ENCODE measurements at places on chromosomes 5 and 9.
A peak's percentile ranks its signal among the peaks of the same experiment; 100 is the strongest.

- peak; percentile 18 for DNase-seq
- H3K27me3 ChIP-seq, result no peaks in the 10 kb centered on the region
- no peak overlapping the region for H3K4me3 ChIP-seq
- no peak overlapping the region for H3K27ac ChIP-seq
- H3K36me3 ChIP-seq, result no peaks in the 10 kb centered on the region
Observed at GRCh38 chr5:1763548-1763911, 36.1 kb downstream of the MRPL36 start.

GRCh38 chr5:180197016-180197702 is 11.9 kb downstream of the RASGEF1C start:
- H3K4me3 ChIP-seq, result no peak overlapping the region
- DNase-seq, result no peak
- H3K27me3 ChIP-seq, result no peaks in the 10 kb centered on the region
- H3K36me3 ChIP-seq, result no peaks in the 10 kb centered on the region

DNA sequence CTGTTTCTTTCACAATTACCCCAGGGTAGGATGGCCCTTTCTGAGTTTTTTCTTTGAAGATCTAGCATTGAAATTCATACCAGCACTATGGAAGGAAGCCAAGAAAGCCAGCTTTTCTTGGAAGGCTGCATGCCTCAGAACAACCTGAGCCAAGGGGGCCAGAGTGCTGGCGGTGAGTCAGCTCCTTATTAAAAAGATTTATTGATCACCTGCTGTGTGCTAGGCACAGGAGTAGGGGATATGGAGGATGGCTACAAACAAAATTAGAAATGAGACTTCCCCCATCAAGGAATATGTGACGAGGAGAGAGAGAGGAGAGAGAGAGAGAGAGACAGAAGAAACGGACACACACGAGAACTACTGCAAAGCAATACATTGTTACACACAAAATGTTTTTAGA is 184.6 kb upstream of the PUM3 start:
- no peak overlapping the region for H3K27ac ChIP-seq
- no peak for DNase-seq
- H3K36me3 ChIP-seq, result no peaks in the 10 kb centered on the region
- no peak overlapping the region for H3K4me3 ChIP-seq
- no peaks in the 10 kb centered on the region for H3K4me1 ChIP-seq

DNA sequence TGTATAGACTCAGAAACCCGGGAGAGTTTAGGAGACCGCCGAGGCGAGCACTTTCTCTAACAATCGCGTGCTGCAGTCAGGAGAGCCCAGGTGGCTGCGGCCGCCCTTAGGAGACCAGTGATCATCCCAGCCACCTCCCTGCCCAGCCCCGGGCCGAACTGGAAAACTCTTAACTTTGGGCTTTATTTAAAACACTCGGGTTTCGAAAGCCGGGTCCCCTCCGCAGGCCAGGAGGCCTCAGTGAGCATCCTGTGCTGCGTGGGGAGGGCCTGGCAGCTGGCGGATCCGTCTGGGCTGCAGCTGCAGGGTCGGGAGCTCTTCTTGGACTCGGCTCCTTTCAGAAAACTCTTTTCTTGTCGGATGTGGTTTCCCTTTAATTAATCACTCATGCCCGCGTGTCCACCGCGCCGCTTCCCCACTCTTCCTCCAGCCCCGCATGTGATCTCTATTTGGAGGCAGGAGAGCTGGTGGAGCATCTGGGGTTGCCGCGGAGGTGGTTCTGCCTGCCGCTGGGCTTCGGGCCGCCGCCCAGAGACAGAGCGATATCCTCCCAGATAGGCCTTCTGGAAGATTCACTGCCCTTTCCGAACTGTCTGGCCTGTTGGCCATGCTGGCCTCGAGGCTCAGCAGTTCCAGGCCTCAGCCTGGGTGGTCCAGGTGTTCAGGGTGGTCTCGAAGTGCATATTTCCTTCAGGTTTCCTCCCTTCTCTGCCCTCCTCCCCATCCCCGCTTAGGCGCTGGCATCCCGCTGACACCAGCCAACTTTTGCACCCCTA is 59.5 kb downstream of the TMEM174 start:
- H3K4me1 ChIP-seq, result peaks cover 33% of the 10 kb centered on the region
- DNase-seq, result no peak
- no peak overlapping the region for H3K4me3 ChIP-seq
- H3K27ac ChIP-seq, result no peak overlapping the region

GRCh38 chr5:179779826-179780225 is 14.0 kb upstream of the LTC4S start:
- H3K36me3 ChIP-seq, result peaks cover 30% of the 10 kb centered on the region
- H3K4me1 ChIP-seq, result peaks cover 20% of the 10 kb centered on the region
- no peak overlapping the region for H3K27ac ChIP-seq
- no peak for DNase-seq
- H3K4me3 ChIP-seq, result no peak overlapping the region
- no peaks in the 10 kb centered on the region for H3K27me3 ChIP-seq

DNA sequence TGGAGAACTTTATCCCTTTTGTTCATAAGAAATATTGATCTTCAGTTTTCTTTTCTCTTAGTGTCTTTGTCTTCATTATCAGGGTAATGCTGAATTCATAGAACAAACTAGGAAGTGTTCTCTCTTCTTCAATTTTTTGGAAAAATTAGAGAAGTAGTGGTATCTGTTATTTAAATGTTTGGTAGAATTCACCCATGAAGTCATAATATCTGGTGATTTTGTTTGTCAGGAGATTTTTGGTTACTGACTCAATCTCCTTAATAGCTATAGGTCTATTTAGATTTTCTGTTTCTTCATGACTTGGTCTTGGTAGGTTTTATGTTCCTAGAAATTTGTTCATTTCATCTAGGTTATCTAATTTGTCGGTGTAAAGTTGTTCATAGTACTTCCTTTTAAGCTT is 45.4 kb upstream of the STARD4 start:
- H3K4me3 ChIP-seq, result no peak overlapping the region
- H3K27ac ChIP-seq, result no peak overlapping the region

DNA sequence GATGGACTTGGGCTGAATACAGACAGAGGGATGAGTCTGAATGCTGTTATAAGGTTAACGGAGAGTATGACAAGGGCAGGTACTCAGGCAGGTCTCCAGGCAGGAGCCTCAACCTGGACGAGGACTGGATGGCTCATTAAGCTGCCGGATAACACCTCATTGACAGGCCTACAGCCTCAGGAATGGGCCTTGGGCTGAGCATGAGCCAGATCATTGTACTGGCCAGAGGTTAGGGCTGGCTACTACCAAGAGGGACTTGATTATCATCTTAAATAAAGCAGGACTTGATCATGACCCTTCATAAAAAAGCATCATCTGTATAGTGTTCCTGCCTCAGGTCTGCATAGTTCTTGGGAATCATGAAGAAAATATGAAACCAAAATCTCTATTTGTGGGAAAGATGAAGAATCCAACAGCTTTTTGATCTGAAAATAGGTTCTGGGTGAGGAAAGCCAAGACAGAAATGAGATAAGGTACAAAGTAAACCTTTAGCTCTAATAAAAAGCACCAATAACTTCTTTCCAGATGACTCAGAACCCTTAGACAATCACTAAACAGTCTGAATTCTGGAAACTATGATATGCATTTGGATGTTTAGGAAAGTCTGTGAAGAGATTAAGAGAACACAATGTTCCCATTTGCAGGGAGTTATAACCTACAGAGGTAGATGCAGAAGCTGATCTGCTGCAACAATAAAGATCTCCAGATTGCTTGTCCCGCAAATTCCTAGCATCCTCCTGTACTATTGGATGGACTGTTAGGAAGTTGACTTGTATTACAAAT is 343.1 kb downstream of the CTNND2 start:
- DNase-seq, result peak; percentile 58
- no peaks in the 10 kb centered on the region for H3K36me3 ChIP-seq
- no peaks in the 10 kb centered on the region for H3K4me1 ChIP-seq
- no peak overlapping the region for H3K27ac ChIP-seq
- no peaks in the 10 kb centered on the region for H3K27me3 ChIP-seq

DNA sequence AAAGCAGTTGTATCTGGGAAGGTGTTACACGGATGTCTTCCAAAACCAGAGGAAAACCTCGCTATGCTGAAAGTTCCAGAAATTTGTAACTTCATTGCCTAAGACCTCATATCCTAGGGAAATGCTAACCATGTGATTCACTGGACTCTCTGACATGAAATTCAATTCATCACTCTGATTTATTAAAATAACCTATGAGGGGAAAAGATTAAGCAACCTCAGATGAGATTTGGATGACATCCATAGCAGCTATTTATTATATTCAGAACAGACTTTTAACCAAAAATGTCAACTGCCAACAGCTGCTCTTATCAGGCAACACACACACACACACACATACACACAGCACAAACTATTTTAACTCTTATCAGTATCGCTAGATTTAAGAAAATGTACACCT is 1006.4 kb upstream of the CTNND2 start:
- no peaks in the 10 kb centered on the region for H3K36me3 ChIP-seq
- no peak overlapping the region for H3K27ac ChIP-seq
- no peak for DNase-seq
- H3K4me1 ChIP-seq, result no peaks in the 10 kb centered on the region

GRCh38 chr9:13598738-13599137 is 319.2 kb upstream of the MPDZ start:
- no peaks in the 10 kb centered on the region for H3K4me1 ChIP-seq
- no peak overlapping the region for H3K27ac ChIP-seq
- H3K4me3 ChIP-seq, result no peak overlapping the region
- H3K36me3 ChIP-seq, result no peaks in the 10 kb centered on the region
- no peaks in the 10 kb centered on the region for H3K27me3 ChIP-seq

DNA sequence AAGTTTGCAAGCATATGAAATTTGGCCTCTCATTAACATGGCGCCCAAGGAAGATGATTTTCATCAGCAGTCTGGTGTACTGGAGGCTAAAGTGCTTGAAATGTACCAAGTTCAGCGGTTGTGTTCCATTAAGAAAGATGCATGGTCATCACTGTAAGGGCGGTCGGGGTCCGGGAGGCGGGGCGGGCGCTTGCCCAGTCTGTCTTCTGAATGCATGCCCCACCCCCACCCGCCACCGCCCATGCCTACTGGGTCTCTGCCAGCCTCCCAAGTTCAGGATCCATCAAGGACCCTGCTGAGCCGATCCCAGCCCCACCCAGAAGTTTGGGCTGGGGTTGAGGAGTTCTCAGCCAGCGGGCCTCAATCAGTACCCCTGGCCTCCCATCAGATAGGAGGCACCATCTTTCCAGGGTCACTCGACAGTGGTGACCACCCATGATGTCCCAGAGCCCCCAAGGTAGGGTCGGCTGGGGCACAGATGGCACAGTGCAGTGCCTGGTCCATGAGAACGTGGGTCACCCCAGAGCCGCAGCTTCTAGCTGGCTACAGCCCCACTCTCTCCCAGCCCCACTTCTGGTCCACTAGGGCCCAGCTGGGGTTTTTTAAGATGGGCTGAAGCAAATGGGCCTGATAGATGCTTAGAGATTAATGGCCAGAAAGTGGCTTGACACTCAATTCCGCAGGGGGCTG is 24.4 kb upstream of the PRDM12 start:
- peaks cover 26% of the 10 kb centered on the region for H3K36me3 ChIP-seq
- H3K27me3 ChIP-seq, result no peaks in the 10 kb centered on the region
- no peak overlapping the region for H3K27ac ChIP-seq
- no peak for DNase-seq
- H3K4me3 ChIP-seq, result no peak overlapping the region
- H3K4me1 ChIP-seq, result no peaks in the 10 kb centered on the region

DNA sequence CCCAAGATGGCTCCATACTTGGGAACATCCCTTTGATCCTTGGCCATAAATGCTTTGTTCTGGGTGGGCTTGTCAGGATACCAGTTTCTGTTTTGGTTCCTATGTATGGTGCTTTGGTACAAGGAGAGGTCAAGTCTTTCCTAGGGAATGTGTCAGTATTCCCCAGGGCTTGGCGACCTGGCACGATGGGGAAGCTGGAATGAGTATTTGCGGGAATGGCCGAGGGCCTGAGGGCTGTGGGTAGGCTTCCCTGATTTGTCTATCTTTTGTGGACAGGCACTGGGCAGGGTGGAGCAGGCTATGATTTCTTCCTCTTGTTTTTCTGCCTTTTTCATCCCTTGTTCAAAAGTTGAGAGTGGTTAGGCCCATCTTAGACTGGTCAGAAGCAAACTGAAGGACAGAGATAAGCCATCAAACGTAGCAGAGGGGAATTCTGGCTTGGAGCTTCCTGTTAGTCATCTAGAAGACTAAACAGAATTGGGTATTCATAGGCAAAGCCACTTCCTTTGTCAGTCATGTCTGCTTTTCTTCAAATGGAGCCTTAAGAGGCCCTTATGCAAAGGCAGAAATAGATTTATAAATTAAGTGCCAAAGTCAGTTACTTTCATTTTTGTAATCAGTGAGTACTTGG is 13.7 kb downstream of the DOCK2 start:
- H3K4me3 ChIP-seq, result no peak overlapping the region
- H3K27ac ChIP-seq, result peak overlapping the region; percentile 7
- H3K4me1 ChIP-seq, result peaks cover 4% of the 10 kb centered on the region
- H3K27me3 ChIP-seq, result no peaks in the 10 kb centered on the region
- H3K36me3 ChIP-seq, result no peaks in the 10 kb centered on the region
